ENCODE measurements at places on chromosomes 16 and 17.

- no peak for DNase-seq
Observed at GRCh38 chr16:1950559-1950958, 3.9 kb downstream of the RPL3L start.

DNA sequence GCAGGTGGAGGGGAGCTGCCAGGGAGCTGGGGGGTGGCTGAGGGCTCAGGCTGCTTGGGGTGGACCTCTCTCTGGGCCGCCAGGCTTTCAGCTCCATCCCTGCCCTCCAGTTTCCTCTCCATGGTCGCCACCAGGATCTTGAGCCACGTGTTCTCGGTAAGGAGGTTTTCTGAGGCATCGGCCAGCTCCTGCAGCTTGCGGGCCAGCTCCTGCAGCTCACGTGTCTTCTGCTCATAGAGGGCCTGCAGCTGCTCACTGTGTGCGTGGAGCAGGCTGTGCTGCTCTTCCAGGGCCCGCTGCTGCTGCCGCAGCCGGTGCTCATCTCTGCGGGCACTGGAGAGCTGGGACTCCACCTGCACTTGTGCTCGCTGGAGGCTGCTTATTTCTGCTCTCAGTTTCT lies 11.0 kb downstream of the SNN start:
- DNase-seq = no peak

- DNase-seq = no peak
Observed at GRCh38 chr16:87461466-87461991, 31.3 kb downstream of the ZCCHC14 start.

GRCh38 chr16:66662445-66663194 lies 33.9 kb downstream of the CMTM4 start:
- DNase-seq = no peak

DNA sequence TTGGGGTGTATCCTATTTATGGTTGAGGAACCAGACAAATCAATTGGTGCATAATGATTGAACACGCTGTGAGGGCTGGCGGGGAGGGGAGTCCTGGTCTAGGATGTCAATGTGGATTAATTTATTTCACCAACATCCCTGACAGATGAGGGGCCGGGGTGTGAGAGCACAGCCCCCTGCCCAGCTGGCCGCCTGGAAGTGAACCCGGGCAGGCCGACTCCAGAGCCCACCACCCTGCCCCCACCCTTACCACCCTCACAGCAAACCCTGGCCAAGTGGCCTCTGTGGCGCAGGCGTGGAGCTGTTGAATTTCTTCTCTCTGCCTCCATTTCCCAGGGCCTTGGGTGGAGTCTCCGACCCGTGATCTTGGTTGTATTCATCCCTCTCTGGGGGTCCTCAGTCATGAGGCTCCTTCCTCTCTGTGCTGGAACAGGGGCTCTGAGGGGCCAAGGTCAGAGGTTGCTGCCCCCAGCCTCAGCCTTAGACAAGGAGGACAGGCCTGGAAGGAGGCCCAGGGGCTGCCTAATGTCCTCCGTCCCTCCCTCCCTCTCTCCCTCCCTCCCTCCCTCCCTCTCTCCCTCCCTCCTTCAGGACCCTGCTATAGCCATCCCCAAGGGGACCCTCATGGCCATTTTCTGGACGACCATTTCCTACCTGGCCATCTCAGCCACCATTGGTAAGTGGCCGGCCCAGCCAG lies 12.6 kb downstream of the SLC12A3 start:
- no peak for DNase-seq

DNA sequence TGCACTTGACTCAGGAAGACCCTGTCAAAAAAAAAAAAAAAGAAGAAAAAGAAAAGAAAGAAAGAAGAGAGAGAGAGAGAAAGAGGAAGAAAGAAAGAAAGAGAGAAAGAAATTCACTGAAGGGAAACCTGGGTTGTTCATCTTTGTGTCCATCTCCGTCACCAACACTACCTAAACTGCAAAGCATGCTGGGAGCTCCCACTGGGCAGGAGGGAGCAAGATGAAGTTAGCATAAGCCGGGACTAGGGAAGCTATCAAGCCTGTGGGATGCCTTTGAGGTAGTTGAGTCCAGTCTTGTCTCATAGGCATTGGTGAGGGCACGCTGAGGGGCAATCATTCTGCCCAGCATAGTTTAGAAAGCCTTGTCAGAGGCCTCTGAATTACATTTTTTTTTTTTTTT lies 7.6 kb upstream of the CBFB start:
- no peak for DNase-seq

GRCh38 chr16:48353565-48354163 lies 31.5 kb downstream of the SIAH1 start:
- peak; percentile 45 for DNase-seq

DNA sequence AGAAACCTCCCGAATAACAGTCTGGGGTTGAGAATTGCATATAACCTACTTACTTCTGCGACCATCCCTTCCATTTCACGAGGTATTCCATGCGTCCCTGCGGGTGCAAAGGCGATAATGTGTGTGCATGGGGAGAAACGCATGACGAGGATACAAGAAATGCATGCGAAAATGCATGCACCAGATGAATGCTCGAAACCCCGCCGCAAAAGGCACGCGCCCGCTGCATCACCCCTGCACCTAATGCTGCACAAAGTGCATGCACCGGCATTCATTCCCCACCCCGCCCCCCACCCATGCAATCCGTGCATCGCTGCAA lies 474 bp downstream of the CBX8 start:
- DNase-seq = no peak

DNA sequence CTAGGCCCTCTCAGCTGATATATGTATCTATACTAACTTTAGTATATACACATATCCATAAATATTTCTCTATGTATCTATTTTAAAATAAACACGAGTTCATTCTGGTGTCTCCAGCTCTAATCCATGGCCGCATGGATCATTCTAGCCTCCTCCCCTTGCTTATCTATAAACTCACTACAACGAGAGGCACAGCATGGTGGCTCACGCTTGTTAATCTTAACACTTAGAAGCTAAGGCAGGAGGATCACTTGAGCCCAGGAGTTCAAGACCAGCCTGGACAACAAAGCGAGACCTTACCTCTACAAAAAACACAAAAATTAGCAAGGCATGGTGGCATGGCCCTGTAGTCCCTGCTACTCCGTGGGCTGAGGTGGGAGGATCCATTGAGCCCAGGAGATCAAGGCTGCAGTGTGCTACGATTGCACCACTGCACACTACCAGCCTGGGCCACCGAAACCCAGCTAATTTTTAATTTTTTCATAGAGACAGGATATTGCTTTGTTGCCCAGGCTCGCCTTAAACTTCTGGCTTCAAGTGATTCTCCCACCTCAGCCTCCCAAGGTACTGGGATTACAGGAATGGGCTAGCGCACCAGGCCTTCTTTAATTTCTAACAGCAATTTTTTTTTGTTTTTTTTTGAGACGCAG lies 3.9 kb upstream of the ZNF207 start:
- DNase-seq = no peak

GRCh38 chr17:64192589-64192988 lies 62.6 kb upstream of the ERN1 start:
- DNase-seq = no peak

- DNase-seq = no peak
Observed at GRCh38 chr17:57566721-57567120, 178.4 kb downstream of the CCDC182 start.

DNA sequence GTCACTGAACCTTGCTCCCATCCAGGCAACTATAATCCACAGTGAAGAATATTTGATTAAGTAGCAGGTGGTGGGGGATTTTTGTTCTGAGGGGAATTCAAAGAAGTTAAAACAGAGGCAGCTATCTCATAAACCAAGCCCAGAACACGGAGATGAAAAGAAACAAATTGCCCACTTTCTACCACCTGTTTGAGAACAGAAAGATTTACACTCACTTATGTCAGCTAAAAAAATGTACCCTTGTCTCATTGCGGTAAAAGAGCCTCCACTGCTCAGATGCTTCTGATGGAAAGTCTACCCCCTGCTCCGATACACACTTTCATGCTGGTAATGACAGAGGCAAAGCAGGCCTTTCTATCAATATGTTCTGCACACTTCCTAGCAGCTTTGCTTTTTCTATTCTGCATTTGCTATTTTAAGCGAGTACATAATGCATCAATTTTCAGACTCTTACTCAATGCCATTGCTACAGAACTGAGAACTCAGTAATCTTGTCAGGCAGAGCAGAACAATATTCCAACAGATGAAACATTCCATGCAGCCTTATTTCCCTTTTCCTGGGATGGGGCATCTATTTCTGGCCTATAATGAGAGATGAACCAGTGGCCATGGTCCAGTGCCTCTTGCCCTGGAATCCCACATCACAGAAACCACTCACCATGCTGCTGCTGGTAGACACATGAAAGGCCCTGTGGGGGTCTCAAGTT lies 29.0 kb downstream of the CDK5R1 start:
- no peak for DNase-seq

GRCh38 chr16:5604770-5605169 lies 507.2 kb upstream of the EEF2KMT start:
- DNase-seq = peak; percentile 3

DNA sequence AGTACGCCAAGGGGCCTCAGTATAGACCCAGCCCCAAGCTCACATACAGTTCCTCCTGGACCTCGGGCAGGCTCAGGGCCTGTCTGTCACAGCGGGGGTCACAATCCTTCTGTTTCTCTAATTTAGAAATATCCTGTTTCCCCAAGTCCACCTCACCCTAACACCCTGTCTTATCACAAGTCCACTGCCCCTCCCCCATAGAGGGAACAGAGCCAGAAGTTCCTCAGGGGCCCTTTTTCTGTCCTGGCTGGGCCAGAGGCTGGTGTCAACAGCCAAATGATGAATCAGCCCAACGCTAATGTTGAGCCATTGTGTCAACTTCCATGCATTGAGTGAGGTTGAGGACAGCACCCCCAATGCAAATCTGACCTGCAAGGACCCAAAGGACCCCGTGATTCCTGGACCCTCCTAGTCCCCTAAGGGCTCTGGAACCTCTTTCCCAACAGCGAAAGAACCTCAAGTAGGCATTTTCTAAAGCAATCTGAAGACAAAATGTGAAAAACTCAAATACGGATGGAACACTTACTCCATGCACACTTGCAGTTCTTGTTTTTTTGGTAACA lies 58.6 kb downstream of the PECAM1 start:
- no peak for DNase-seq

DNA sequence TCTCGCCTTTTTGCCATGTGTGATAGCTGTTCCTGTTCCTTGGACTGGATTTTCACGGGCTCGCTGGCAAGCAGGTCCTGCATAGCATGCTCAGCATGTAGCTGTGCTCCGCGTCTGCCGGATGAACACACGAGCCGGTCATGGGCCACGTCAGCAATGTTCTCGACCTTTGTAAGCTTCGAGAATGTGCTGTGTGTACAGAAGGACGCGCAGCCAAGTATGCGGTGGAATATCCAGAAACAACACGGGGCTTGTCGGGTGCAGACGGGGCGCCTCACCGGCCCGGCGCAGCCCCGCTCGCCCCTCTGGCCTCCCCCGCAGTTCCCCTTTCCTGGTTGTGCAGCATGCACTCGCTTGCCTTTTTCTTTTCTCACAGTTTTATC lies 42.2 kb downstream of the RPTOR start:
- no peak for DNase-seq

- DNase-seq = no peak
Observed at GRCh38 chr17:17721140-17721668, 39.9 kb downstream of the RAI1 start.

GRCh38 chr16:69338557-69339288 lies 641 bp downstream of the COG8 start:
- no peak for DNase-seq

DNA sequence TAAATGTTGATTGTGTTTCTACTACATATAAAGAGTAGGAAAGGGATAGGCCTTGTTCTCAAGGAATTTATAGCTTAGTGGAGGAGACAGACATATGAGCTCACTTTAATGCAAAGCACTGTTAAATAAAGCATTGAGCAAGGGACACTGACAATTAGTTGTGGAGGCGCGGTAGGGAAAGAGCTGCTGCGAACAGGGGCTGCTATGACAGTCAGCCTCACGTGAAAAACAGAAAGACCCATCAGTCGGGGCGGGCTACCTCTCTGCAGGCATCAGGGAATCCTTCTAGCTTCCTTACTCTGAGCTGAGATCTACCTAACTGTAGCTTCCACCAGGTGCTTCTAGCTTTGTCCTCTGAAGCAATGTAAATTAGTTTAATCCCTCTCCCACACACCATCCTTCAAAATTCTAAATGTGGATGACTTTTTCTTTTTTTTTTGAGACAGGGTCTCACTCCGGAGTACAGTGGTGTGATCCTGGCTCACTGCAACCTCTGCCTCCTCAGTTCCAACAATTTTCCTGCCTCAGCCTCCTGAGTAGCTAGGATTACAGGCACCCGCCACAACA lies 129.9 kb upstream of the ZFHX3 start:
- DNase-seq = no peak

DNA sequence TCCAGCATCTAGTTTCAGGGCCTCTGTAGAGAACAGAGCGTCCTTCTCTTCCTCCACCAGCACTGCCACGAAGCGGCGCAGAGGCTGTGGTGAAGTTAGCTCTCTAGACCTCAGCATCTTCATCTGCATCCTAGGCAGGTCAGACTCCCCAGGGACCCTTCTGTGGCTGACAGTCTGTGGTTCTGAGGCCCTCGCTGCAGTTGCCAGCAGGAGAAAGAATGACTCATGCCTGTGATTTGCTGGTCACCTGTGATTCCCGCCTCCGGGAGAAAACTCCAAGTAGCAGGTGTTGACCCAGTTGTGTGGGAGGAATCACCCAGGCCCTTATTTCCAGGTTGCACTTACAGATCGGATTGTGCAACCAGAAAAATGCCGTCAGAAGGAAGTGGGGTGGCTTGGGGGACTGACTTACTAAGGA lies 117.3 kb upstream of the CACNG5 start:
- no peak for DNase-seq

Data from activated T-cell treated with anti-CD3 and anti-CD28 coated beads for 48 hours (primary cell).